ENCODE measurements at places on chromosomes 7 and 10.
A peak's percentile ranks its signal among the peaks of the same experiment; 100 is the strongest.

GRCh38 chr7:156693627-156694026 lies 53.1 kb downstream of the RNF32 start:
- DNase-seq = no peak

GRCh38 chr7:133051066-133051465 lies 30.8 kb downstream of the CHCHD3 start:
- no peak for DNase-seq

- no peak for DNase-seq
Observed at GRCh38 chr10:116324951-116325635, 845 bp downstream of the CCDC172 start.

GRCh38 chr7:7424151-7424873 lies 111.4 kb downstream of the COL28A1 start:
- peak; percentile 26 for DNase-seq

All from CD4-positive, alpha-beta T cell treated with Interferon gamma for 1 hour (primary cell).